ENCODE measurements at places on chromosomes 1 and 21. TPM values are rescaled to one million over a fixed set of nuclear protein-coding genes. Genes with fewer than 3 reads are reported as not detected.

GRCh38 chr1:13826009-13826408 is 126.0 kb downstream of the PRDM2 start:
- H3K27me3 ChIP-seq, result no peaks in the 10 kb centered on the region
- H3K36me3 ChIP-seq, result no peaks in the 10 kb centered on the region
- H3K27ac ChIP-seq, result no peak overlapping the region
- H3K4me1 ChIP-seq, result peaks cover 5% of the 10 kb centered on the region

GRCh38 chr1:156075162-156075561 is 7.1 kb downstream of the MEX3A start:
- H3K27me3 ChIP-seq, result no peaks in the 10 kb centered on the region
- no peaks in the 10 kb centered on the region for H3K4me1 ChIP-seq
- no peak overlapping the region for H3K4me3 ChIP-seq
- no peaks in the 10 kb centered on the region for H3K36me3 ChIP-seq

DNA sequence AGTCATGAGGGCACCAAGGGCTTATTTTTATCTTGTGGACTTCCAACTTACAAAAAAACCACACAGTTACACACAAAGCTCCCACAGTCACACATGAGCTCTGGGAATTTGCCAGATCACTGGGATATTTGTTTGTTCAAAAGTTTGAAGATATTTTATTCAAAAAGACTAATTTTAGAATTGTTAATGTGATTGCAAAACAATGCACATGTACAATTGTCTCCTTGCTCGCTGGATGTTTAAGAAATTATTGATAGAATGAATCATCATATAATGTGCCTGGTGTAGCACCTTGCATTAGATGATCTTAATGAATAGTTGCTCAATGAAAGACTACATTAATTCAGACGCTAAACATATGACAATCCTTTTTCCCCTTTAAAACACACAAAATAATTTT is 570.3 kb downstream of the LMO4 start:
- H3K36me3 ChIP-seq, result no peaks in the 10 kb centered on the region
- H3K4me3 ChIP-seq, result no peak overlapping the region
- no peak for DNase-seq
- H3K27ac ChIP-seq, result no peak overlapping the region

GRCh38 chr1:244151537-244151936 is 100.5 kb downstream of the ZBTB18 start:
- H3K4me3 ChIP-seq, result no peak overlapping the region
- H3K36me3 ChIP-seq, result no peaks in the 10 kb centered on the region
- no peak overlapping the region for H3K27ac ChIP-seq
- no peaks in the 10 kb centered on the region for H3K27me3 ChIP-seq
- no peaks in the 10 kb centered on the region for H3K4me1 ChIP-seq

DNA sequence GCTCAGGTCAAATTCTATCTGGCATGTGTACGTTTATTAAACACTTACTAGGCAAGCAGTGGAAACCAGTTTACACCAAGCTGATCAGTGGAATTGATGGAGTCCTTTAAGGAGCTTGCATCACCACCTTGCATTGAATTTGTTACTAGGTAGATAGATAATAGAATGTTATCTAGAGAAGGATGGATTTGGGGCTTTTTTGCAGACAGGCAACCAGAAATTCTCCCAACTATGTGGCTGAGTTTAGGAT is 44.9 kb downstream of the HHAT start:
- H3K36me3 ChIP-seq, result no peaks in the 10 kb centered on the region
- no peak for DNase-seq
- no peak overlapping the region for H3K27ac ChIP-seq

- H3K36me3 ChIP-seq, result no peaks in the 10 kb centered on the region
- H3K4me1 ChIP-seq, result peaks cover 13% of the 10 kb centered on the region
- no peak for DNase-seq
- no peak overlapping the region for H3K27ac ChIP-seq
- no peak overlapping the region for H3K4me3 ChIP-seq
- no peaks in the 10 kb centered on the region for H3K27me3 ChIP-seq
These were observed 37.8 kb upstream of the CTTNBP2NL start for GRCh38 chr1:112358061-112358770.

GRCh38 chr1:246096356-246096755 is 410.7 kb downstream of the SMYD3 start:
- peaks cover 3% of the 10 kb centered on the region for H3K4me1 ChIP-seq
- no peaks in the 10 kb centered on the region for H3K36me3 ChIP-seq
- DNase-seq, result no peak
- H3K27me3 ChIP-seq, result no peaks in the 10 kb centered on the region
- H3K4me3 ChIP-seq, result no peak overlapping the region
- H3K27ac ChIP-seq, result no peak overlapping the region

DNA sequence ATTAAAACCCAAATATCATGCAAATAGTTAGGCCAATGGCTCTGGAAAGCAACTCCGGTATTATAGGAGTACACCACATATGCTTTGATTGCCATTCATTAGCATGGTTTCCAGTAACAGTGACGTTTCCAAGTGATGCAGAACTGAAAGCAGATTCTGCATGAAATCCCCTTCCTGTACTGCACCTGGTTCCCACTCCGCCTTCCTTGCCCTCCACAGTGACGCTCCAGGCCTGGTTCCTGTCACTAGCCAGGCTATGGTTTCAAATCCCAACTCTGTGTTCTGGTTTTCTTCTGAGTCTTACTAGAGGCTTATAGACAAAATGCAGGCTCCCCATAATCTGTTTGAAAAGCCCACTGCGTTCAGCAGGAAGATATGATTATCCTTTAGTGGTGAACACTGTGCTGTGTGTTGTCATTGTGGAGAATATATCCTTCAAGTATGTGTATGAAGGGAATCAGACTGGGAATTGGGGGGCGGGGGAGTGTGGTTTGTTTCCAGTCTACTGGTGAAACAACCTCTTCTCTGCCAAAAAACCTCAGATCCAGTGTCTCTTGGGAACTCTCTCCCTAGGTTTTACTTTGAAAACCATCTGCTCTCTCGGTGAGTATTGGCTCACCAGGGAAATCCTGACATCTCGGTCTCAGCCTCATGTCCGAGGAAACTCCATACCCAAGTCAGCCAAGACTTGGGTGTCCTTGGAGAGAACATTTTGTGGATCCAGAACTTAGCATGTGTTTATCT is 78.7 kb downstream of the TYW3 start:
- no peak for DNase-seq
- H3K36me3 ChIP-seq, result no peaks in the 10 kb centered on the region
- H3K4me1 ChIP-seq, result no peaks in the 10 kb centered on the region
- no peak overlapping the region for H3K27ac ChIP-seq
- H3K4me3 ChIP-seq, result no peak overlapping the region

DNA sequence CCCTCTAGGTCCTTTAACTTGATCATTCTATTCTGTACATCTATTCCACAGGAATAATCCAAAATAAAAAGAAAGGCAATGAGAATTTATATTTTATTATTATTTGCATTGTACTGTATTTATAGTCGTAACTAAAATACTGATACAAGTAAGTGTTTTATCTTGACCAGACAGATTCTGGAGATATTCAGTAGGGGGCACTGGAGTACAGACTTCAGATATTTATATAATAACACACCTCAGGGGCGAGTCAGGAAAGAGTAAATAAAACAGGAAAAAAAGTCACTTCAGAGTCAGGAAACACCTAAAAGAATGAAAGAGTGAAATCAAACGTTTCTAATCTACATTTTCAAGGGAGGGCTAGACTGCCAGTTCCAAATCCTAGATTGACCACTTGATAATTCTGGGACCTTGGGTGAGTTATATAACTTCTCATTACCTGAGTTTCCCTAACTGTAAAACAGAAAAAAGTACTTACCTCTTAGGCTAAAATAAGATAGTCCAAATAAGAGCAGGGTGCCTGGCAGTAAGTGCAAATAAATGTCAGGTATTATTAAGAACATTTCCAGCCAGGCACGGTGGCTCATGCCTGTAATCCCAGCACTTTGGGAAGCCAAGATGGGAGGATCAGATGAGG is 31.1 kb upstream of the MTF1 start:
- no peaks in the 10 kb centered on the region for H3K27me3 ChIP-seq
- DNase-seq, result no peak
- H3K4me1 ChIP-seq, result no peaks in the 10 kb centered on the region
- no peak overlapping the region for H3K4me3 ChIP-seq

DNA sequence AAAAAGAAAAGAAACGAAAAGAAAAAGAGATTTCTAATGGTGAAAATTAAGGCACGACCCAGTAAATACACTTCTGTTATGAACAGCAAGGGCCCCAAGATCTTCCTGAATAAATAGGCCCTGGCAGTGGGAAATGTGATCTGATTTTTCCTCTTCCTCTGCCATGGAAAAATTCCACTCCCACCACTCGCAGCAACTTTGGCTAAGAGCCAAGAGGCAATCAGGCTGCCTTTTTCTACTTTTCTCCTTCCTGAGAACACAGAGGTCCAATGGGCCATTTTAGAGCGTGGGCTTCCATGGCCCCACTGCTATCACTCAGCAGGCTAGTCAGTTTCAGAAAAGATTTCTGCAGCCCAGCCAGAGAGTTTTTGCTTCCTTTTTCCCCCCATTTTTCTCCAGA is 33.7 kb upstream of the AK4 start:
- H3K27ac ChIP-seq, result no peak overlapping the region
- H3K36me3 ChIP-seq, result no peaks in the 10 kb centered on the region
- no peaks in the 10 kb centered on the region for H3K27me3 ChIP-seq
- peak; percentile 42 for DNase-seq
- no peak overlapping the region for H3K4me3 ChIP-seq
- no peaks in the 10 kb centered on the region for H3K4me1 ChIP-seq

DNA sequence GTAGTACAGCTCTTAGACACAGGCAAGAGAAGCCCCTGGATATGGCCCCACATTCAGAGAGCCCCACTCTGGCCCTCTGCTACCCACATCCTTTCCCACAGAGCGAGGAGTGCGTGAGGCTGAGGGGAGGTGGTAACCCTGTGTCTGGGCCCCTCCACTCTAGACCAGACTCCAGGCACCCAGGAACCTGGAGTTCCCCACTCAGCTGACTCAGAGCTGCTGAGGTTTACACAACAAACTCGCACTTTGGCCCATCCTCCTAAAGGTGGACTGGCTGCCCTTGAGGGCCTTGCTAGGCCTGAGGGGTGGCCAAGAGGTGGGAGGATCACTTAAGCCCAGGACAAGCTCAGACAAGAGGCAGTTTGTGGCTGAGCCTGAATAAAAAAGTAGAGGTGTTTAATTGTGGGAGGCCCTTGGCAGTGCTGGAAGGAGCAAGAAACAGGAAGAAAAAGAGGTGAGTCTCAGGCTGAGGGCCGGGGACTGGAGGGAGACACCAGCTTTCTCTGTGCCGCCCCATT is 10.7 kb downstream of the MR1 start:
- DNase-seq, result no peak
- no peak overlapping the region for H3K27ac ChIP-seq
- H3K4me1 ChIP-seq, result peaks cover 2% of the 10 kb centered on the region
- no peaks in the 10 kb centered on the region for H3K27me3 ChIP-seq
- no peak overlapping the region for H3K4me3 ChIP-seq

GRCh38 chr1:18939398-18940302 is 16.8 kb downstream of the IFFO2 start:
- no peak overlapping the region for H3K27ac ChIP-seq
- DNase-seq, result no peak
- H3K27me3 ChIP-seq, result no peaks in the 10 kb centered on the region
- H3K36me3 ChIP-seq, result no peaks in the 10 kb centered on the region

DNA sequence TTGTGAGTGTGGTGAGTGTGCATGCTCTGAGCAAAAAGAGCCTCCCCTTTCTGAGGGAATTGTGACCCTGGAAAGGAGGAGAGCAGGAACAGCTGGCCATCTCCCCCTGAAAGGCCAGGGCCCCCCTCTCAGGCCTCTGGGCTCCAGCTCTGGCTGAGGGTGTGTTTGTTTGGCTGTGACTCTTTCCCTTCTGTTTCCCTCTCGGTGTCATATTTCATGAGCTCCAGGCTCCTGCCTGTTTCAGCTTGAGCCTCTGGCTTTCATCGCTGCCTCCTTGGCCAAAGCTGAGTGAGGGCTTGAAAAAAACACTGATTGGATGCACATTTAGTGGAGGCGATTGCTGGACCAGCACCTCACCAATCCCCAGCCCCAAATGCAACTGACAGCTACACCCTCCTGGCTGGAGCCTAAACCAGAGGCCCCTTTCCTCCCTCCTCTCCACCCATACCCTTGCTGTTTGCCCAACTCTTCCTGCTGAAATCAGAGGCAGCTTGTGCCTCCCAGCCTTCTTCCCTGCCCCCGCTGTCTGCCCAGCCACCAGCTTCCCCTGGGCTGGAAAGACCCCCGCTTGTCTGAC is 64.1 kb downstream of the DDR2 start:
- H3K27me3 ChIP-seq, result no peaks in the 10 kb centered on the region
- H3K4me3 ChIP-seq, result no peak overlapping the region
- no peaks in the 10 kb centered on the region for H3K36me3 ChIP-seq
- peaks cover 36% of the 10 kb centered on the region for H3K4me1 ChIP-seq

DNA sequence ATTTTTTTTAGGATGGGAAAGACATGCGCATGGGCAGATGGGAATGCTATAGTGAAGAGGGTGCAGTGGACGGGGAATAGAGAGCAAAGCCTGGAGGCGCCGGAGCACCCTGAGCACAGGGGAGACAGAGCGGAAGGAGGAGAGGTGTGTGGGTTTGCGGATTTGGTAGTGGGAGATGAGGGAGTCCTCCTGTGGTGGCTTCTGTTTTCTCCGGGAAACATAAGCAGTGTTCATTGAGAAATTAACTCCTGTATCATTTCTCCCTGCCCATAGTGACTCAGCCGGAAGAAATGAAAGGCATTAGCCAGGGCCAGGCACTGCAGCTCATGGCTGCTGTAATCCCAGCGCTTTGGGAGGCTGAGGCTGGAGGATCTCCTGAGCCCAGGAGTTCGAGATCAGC is 4.7 kb upstream of the PTPRF start:
- H3K4me1 ChIP-seq, result peaks cover 2% of the 10 kb centered on the region
- no peaks in the 10 kb centered on the region for H3K36me3 ChIP-seq
- H3K4me3 ChIP-seq, result no peak overlapping the region
- no peak overlapping the region for H3K27ac ChIP-seq
- no peak for DNase-seq
- no peaks in the 10 kb centered on the region for H3K27me3 ChIP-seq

DNA sequence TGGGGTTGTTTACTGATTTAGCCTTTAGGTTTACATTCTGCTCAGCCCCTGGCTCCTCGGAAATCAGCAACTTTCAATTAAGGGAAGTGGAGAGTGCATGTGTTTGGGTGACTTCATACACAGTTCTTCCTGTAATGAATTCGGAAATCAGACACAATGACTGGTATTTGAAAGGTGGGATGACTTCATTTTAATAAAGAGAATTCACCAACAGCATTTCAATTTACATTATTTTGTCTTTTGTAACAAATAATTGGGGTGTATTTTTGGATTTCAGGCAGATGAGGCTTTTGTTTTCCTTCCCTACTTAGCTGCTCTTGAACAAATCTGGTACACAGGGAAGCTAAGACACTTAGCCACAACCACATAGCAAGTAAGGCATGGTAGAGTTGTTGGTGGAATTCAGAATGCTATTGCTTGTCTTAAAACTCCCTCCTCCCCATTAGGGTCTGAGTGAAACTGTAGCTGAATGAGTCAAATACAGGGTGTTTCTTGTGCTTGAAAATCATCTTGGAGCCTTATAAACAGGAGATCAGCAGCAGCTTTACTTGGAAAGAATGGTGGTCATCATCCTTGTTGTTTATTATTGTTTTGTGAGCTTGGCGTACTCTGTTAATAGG is 917 bp downstream of the STX12 start:
- H3K27me3 ChIP-seq, result no peaks in the 10 kb centered on the region
- H3K27ac ChIP-seq, result no peak overlapping the region
- no peaks in the 10 kb centered on the region for H3K36me3 ChIP-seq
- H3K4me1 ChIP-seq, result peaks cover 3% of the 10 kb centered on the region
- peak overlapping the region; percentile 97 for H3K4me3 ChIP-seq
- DNase-seq, result no peak

PGBD5 gene
- total RNA-seq, result 1.1 TPM

MANEAL gene
- 1.6 TPM for total RNA-seq

INAVA gene
- not detected for total RNA-seq

SPOCD1 gene
- total RNA-seq, result 0.48 TPM

BTBD19 gene
- 7.7 TPM for total RNA-seq

FASLG gene
- total RNA-seq, result not detected

TMEM35B gene
- 54.3 TPM for total RNA-seq

SLAMF7 gene
- total RNA-seq, result 0.97 TPM
